ENCODE measurements at places on chromosomes 2 and 18.
A peak's percentile ranks its signal among the peaks of the same experiment; 100 is the strongest.

GRCh38 chr2:197515315-197515738, 539 bp upstream of the MOB4 start:
- no peak for DNase-seq

DNA sequence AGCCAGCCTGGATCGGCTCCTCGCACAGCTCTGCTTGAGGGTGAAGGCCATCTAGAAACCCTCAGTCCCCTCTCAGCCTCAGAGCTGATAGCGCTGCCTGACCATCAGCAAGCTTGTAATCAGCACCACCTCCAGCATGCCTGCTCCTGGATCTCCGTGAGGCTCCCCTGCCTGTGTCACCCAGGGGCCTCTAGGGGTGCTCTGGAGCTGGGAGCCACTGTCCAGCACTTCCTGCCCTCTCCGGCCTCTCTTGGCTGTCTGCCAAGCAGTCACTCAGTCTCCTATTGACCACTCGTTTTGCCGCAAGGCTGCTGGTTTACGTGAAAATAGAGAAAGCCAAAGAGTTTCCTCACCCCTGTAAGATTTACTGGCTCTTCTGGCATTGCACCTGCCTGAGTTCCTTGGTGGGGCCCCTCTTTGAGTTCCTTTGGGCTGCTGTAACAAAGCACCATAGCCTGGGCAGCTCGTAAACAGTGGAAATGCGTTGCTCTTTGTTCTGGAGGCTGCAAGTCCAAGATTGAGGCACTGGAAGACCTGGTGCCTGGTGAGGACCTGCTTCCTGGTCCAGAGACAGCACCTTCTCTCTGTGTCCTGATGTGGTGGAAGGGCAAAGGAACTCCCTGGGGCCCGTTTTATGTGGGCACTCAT, 17.9 kb downstream of the CAPN10 start:
- DNase-seq: no peak

DNA sequence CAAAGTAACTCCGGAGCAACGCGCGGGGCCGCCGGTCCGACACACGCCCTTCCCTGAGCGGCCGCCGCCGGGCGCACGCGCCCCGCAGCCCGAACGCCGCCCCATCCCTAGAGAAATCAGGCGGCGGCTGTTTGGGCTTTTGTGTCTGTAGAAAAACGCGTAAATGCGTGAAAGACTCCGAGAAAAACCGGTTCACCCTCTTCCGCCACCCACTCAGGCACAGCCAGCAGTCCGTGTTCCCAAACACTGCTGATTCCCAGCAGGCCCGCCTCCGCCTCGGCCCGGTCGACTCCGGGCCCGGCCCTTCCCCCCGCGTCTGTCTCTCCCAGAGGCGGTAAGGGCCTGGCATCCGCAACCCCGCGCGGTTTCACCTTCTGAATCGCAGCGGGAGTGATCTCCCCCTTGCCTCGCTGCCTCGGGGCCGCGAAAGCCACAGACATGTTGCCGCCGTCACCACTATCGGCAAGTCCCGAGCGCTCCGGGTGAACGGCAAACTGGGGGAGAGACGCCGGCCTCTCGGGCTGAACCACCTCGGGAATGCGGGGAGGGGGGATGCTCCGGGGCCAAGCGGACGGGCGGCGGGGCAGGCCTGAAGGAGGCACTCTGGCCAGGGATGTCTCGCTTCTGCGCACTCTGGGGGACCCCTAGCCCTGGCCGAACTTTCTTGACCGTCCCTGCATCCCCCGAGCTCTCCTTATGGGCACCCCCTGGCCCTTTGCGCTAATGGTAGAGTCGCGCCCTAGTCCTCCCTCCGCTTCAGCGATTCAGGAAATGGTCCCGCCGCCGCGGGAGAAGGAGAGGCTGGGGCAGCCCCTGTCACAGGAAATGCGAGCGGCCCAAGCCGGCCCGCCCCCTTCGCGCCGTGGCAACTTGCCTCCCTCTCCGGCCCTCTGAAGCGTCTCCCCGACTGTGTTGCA, at the start of gene SS18:
Gene SS18, minus strand, starts transcription at position 484 of the 917 bp plus-strand sequence. Its CDS starts 44 bp downstream, at position 440.
- DNase-seq: peak; percentile 41

- no peak for DNase-seq
Observed at GRCh38 chr2:235520787-235521186, 26.9 kb downstream of the AGAP1 start.

GRCh38 chr2:100630473-100630977, 67.7 kb downstream of the PDCL3 start:
- no peak for DNase-seq

GRCh38 chr2:55771612-55772011, 78.0 kb upstream of the PNPT1 start:
- DNase-seq: no peak

DNA sequence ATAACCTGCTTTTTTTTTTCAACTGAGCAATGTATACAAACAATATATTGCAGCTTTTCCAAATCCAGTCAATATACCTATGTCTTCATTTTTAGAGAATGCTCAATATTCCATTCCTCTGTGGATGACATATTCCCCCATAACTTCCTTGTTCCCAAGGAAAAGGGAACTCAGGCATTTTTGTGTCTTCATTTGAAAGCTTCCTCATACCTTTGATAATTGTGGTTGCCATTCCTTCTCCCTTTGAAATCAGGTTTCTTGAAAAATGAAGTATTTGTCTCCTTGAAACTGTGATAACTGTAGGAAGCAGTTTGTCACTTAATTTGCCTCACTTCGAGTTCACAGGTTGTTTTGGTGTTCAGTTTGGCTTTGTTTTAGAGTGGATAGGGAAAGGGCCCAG, 13.5 kb downstream of the ELAC1 start:
- no peak for DNase-seq

GRCh38 chr2:31013301-31013700, 124.9 kb downstream of the GALNT14 start:
- DNase-seq: no peak

DNA sequence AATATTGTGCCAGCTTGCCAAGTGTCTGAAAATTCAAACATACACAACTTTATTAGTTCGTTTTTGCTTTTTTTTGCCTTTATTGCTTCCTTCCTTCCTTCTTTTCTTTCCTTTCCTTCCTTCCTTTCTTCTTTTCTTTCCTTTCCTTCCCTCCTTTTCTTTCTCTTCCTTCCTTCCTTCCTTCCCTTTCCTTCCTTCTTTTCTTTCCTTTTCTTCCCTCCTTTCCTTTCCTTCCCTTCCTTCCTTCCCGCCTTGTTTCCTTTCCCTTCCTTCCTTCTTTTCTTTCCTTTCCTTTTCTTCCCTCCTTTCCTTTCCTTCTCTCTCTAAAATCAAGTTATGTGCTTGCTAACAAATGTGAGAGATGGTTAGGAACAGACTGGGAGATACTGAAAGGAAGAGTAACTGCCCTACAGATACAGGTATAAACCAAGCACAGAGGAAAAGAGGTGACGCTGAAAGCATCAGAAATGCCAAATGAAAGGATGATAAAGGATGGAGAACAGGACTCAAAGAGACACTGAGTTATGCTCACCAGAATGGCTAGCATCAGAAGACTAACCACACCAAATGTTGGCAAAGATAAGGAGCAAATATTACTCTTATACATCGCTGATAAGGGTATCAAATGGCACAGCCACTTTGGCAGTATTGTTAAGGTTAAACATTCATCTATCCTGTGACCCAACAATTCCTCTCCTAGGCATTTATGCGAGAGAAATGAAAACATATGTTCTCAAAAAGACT, 151.6 kb downstream of the MREG start:
- DNase-seq: no peak

- DNase-seq: no peak
Observed at GRCh38 chr2:46066116-46066515, 231.1 kb upstream of the EPAS1 start.

GRCh38 chr2:61841286-61841685, 12.6 kb downstream of the FAM161A start:
- DNase-seq: no peak

- DNase-seq: no peak
Observed at GRCh38 chr2:203629699-203630098, 76.7 kb upstream of the CD28 start.

- no peak for DNase-seq
Observed at GRCh38 chr2:224063298-224063648, 24.2 kb upstream of the SERPINE2 start.

DNA sequence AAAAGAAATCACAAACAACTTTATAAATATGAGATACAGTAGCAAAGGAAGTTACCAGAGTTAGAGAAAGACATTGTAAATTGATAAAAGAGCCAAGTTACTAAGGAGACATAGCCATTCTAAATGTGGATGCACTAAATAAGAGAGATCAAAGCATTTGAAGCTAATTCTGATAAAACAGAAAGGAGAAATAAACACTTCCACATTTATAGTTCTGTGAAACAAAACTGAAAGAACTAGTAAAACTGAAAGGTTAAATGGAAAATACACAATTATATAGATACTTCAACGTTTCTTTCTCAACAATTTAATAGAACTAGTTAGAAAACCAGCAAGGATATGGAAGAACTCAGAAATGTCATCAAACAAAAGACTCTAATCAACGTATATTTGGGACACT, 309.0 kb upstream of the CDH2 start:
- DNase-seq: no peak

- DNase-seq: no peak
Observed at GRCh38 chr2:176270100-176270750, 983 bp downstream of the MTX2 start.

GRCh38 chr2:75065402-75066008, 107.1 kb downstream of the POLE4 start:
- no peak for DNase-seq

GRCh38 chr2:241123816-241124536, 21.9 kb upstream of the MTERF4 start:
- no peak for DNase-seq

- DNase-seq: no peak
Observed at GRCh38 chr2:205024822-205025518, 479.7 kb downstream of the PARD3B start.

DNA sequence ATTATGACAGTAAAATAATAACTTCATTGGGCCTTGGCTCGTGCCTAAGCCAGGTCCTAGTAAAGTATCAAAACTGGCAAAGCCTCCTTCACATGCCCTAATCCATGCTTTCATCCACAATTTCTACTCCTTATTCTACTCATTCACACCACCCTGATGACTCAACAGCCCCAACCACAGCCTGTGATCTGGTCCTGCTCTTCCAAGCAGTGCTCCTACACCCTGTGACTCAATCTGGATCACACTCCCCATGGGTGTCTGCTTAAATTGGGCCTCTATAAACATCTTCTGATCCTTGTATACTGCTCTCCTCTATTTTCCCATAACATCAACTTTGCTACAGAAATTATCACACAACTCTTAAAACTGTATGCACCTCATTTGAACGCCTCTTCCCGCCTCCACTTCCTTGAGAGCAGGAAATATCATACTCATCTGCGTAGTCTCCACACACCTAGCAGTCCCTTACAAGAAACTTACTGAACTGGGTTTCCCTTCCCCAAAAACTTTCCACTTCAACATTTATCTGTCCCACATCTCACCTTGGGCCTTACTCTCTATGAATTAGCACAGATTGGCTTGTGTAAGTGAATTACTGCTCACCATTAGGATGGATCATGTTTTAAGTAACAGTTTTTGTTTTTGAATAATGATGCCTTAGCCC, 15.9 kb downstream of the GTF3C3 start:
- DNase-seq: no peak

DNA sequence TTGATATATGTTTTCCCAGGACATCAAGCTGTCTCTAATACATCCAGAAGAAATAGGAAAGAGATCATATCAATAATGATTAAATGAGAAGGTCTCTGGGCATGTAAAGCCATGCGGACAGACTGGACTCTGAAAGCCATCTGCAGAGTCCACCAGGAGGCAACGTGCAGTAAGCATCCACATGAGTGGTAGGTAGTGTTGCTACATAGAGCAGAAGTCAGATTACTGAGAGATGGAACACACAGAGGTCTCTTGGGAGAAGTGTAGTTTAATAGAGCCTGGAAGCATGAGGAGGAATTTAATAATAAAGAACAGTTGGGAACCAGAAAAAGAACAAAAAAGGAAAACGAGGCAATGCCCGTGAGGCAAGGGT, 758.1 kb upstream of the DDX18 start:
- DNase-seq: no peak

- no peak for DNase-seq
Observed at GRCh38 chr2:117190856-117191559, 623.5 kb upstream of the DDX18 start.

GRCh38 chr2:167599219-167599618, 648.2 kb downstream of the STK39 start:
- no peak for DNase-seq

DNA sequence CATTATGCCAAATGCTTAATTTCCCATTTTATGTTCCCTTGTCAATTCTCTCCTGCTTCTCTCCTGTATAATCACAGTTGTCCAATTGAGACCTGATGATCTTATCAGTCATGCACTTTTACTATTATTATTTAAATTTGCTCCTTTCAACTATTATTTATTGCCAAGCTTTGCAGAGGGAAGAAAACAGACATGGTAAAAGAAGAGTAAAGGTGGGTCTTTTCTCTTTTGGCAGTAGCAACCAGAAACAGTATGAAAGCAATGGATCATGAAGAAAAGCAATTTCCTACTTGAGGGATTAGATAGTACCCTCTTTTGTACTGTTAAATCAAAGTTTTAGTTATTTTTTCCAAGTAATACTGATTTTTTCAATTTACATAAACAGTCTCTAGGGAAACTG, 667.4 kb downstream of the NRXN1 start:
- DNase-seq: no peak

DNA sequence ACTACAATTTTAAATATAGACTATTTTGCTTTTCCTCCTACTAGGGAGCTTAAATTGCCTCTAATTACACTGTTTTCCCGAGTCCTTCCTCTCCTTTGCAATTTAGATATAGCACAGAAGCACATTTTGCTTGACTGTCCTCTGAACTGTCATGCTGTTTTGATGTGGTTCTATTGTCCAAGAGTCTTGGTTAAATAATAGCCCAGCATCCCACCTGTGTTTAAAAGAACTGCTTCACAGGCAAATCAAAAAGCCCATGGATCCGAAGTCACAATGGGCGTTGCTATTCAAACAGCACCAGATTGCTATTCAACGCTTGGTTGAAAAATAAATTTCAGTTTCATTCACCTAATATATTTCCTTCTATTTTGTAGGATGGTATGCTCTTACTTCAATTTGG, 22.3 kb upstream of the ACTR3 start:
- DNase-seq: no peak

DNA sequence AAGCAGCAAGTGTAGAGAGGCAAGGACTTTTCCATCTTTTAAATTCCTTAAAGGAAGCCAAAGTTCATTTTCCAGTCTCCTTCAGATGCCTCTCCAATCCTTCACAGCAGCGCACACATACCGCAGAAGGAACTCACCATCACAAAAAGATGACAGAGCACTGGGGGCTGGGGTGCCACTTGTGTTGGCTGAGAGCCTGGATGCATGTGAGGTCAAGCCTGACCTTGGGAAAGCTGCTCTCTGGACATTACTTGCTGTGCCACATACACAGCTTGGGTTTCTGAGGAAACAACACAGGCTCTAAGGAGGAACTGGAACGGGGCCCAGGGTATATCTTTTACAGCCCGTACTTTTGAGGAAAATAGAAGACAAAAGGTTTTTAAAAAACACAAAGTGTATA, 364.3 kb upstream of the MEX3C start:
- no peak for DNase-seq
